Keratinocyte (primary cell): ENCODE measurements at places on chromosomes 4 and X.

DNA sequence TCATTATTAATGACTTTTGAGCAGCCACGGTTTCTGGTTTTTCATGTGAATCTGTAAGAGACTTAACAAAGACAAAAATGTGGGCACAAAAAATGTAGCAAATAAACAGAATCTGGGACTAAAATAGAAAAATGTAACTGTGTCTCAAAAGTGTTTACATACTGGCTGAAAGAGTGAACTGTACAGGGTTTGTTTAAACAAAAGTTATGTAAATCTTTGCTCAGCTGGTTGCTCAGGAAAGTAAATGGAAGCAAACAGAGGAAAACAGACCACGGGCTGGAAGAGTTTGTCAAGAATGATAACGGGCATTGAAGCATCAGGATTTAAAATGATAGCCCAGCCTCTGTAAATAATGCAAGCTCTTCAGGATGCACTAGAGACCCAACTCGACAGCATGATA is 921.8 kb upstream of the FTHL17 start:
- DNase-seq: no peak

DNA sequence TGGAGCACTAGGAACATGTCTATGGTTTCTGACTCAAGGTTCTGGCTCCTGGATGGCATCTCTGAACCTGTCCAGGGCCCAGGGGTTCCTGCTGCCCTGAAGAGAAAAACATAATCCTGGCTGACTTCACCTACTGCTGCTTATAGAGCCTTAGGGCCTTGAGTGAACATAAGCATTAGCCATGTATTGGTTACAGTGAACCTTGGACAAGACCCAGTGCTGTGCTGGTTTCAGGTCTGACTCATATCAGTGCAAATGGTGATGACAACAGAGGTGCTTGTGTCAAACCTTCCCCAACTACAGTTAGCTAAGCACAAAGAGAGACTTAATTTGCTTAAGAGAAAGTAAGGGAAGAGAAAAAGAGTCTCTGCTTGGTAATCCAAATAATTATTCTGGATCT is 1047.2 kb downstream of the GLUD2 start:
- no peak for DNase-seq

- no peak for DNase-seq
Observed at GRCh38 chrX:53918702-53919101, 125.6 kb downstream of the PHF8 start.

DNA sequence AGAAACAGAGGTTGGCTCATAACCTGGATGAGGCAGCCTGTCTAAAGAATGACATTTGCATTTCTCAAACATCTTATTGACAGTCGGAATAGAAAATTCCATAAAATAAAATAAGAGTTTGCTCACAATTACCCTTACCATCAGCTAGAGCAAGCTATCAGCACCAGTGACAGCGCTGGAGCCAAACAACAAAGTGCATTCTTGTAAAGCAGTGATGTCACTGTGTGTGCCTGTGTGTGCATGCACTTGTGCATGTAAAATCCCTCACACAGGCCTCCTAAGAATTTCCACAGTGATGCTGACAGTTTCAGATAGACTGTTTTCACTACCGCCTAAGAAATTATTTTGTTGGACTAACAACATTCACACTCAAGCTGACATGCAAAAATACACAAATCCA is 77.6 kb downstream of the EVC2 start:
- DNase-seq: no peak

GRCh38 chr4:87679449-87680169 is 29.5 kb downstream of the DMP1 start:
- DNase-seq: peak; percentile 4

- DNase-seq: no peak
Observed at GRCh38 chrX:72461766-72462165, 110.9 kb downstream of the HDAC8 start.

DNA sequence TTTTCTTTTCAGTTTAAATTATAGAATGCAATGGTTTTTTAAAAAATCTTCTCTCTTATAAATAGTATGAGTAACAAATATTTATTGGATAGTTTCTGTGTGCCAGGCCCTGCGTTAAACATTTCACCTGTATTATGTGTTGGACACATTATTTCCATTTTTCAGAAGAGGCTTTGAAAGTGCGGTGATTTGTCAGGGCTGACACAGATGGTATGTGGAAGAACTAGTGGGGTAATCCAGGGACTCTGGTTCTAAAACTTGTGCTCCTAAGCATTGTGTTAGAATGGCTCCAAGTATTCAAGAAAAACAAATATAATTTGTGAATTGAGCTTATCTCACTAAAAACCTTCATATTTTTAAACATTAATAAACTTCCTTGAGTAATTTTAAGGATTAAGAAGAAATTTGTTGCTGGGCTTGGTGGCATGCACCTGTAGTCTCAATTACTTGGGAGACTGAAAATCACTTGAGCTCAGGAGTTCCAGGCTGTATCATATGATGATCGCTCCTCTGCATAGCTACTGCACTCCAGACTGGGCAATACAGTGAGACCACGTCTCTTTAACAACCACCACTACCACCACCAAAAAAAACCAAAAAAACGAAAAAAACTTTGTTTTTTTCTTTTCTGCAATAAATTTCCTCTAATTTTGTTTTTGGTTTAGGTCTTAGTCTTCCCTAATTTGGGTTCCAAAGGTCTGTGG is 40.0 kb downstream of the RAPGEF2 start:
- DNase-seq: no peak

DNA sequence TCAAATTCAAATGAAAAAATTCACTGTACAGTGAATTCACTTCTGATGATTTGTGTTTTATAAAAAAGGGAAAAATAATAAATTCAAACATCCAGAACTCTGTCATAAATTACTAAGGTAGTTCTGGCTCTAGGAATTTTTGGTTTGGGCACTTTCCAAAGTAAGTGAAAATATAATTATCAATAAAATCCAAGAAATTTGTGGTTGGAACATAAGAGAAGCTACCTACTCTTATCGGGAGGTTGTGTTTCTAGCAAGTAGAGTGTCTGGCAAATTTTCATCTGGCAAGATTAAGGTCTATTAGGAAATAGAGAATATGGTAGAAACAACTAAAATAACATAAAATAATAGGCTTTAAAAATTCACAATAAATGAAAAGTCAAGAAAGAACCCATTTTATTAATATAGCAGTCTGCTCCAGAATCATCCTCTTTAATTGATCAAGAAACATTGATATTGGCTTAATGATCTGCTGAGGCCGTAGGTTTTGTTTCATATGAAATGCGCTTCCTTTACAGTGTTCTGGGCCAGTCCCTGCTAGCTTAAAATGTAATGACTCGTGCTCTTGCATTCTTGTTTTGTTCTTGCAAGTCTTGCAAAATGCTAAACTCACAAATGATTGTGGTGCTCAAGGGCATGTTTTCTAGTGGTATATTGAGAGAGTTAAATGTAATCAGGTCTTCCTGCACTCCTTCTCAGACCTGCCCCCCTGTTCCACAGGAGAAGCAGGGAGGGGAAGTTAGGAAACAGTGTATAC is 331.4 kb downstream of the RAPGEF2 start:
- peak; percentile 49 for DNase-seq

DNA sequence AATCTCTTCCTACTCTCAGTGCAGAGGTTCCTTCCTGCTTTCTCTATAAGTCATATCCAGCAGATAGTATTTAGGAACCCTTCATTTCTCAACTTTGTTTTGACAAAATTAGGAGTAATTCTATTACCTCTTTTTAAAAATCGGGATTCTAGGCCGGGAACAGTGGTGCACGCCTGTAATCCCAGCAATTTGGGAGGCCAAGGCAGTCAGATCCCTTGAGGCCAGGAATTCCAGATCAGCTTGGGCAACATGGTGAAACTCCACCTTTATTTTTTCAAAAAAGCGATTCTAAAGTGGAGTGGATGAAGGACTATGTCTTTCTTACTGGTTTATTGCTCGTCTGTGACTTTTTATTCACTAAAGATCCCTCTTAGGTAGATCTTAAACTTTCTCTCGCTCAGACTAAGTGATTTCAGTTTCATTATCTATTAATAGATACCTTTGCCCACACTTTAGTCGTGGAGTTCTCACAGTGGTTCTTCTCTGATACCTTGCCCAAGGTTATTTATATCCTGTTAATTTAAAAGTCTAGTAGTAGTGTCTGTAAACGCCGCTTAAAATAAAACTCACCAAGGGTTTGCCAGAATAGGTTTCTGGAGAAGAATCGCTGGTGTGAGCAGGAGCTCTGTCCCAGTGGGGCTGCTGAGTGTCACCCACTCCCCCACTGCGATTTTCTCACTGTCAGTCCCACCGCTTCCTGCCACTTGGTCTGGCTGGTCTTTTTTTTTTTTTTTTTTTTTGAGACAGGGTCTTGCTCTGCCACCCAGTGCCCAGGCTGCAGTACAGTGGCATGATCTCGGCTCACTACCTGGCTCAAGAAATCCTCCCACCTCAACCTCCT is 27.0 kb upstream of the TMEM131L start:
- DNase-seq: no peak

DNA sequence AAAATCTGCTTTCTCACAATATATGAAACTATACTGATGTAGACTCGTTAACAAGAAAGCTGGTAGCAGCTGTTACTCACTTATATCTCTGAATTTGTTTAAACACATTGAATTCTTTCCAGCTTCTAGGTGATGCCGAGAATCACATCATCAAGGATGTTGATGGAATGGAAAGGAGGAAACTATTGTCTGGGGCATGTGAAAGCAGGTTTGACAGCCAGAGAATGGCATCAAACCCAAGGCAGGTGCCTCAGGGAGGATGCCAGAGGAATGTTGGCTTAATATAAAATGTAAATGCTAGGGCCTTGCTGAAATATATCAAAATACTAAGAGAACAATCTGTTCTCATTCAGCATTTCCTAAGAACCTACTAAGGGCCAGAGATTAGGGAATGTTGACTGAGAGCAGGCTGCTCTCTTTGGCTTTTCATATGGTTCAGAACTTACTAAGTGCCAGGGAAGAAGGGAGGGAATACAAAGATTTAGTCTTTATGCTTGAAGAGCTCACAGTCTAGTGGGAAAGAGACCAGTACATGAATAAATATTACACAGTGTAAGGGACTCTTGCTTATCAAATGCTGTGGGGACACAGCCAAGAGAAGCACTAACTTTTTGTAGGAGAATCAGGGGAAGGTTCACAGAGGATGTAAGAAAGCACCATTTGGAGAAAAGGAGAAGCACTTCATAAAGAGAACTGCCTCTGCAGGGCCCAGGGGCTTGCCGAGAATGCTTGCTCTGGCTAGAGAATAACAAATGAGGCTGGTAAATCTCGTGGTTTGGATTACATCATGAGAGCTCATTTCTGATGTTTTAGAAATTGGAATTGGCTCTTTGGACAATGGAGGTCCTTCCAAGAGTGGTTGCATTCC is 14.7 kb downstream of the SLIT2 start:
- peak; percentile 56 for DNase-seq

GRCh38 chrX:33434256-33435092 is 223.1 kb upstream of the DMD start:
- no peak for DNase-seq

- DNase-seq: no peak
Observed at GRCh38 chrX:18946157-18946556, 37.8 kb downstream of the PHKA2 start.

GRCh38 chr4:175929441-175929840 is 117.4 kb upstream of the GPM6A start:
- no peak for DNase-seq

DNA sequence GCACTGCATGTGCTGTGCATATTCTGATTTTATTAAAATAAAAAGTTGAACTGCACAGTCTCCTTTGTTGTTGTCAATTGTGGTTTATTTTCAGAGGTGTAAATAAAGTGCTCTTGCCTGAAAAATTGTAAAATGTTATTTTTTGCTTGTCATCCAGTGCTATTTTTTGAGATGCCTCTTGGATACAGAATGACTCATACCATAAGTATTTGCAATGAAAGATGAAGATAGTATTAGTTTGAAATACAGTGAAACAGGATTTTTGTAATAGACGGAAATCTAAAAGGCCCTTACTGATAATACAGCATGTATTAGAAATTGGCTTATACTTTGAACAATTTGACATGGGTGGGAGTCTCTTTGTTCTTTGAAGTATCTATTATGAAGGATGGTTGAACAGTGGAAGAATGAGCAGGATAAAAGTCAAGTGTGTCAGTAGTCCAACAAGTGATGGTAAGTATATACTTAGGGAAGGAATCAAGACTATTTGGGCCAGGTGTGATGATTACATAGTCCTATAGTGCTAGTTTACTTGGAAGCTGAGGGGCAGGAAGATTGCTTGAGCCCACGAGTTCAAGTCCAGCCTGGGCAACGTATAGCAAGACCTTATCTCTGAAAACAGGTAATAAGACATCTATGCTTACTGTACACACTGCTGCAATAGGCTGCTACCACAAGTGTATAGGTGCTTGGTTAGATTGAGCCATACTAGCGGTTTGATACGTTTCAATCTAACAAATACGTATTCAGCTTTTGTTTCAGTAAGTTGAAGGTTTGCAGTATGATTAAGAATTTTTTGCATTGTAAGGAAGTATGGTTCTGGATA is 16.4 kb downstream of the DDX3X start:
- no peak for DNase-seq

DNA sequence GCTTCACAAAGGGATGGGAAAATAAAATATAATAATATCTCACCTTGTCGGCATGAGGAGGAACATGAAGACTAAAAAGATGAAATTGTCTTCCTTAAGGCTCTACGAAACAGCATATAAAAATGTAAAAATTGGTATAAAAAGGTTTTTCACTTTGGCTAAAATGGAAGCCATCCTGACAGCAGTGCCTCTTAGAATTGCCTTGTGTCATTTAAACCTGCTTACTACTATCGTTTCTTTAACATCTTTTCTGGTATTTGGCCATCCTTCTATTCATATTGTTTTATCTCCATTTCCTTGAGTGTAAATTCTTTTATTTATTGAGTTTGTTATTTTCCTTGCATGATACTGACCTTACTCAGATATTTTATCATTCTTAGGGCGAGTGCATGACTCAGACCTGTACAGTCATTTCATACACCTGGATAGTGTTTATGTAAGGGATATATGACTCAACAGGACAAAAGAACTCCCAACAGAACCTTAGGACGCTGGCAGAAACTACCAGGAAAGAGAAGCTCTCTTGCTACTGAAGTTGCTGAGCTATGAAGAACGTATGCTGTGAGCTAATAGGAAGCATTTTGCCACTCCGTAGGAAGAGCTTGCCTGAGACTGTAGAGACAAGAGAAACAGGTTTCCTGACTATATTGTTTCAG is 5.8 kb upstream of the CDKN2AIP start:
- DNase-seq: peak; percentile 90

DNA sequence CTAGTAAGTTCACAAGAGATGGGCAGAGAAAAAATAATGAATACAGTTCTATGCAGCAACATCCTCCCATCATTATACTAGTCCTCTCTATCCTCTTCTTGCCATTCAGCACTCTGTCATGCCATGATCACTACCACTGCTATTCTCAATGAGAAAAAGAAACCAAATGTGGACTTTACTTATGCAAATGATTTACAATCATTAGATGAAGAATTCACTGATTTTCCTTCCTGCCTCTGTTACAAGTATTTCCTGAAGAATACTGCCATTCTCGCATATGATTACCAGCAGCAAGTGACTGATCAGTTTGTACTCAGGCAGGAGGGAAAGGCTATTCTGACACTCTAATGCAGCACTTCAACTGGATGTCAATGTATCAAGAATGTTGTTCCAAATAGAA is 50.3 kb downstream of the WDFY3 start:
- DNase-seq: no peak

DNA sequence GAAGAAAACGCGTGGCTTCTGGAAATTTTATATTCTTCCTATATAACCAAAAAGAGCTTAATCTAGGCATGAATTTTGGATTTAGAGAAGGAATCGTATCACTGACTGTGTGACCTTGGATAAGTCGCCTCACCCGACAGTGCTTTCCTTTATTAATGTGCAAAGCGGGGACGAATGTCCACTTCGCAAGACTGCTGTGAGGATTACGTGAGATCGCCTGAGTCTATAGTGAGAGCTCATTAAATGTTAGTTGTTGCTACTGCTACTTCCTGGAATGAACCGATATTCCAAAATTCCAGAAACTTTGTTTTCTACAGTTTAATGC is 448 bp upstream of the TBC1D8B start:
- no peak for DNase-seq
